ENCODE measurements at places on chromosomes 4 and X.

DNA sequence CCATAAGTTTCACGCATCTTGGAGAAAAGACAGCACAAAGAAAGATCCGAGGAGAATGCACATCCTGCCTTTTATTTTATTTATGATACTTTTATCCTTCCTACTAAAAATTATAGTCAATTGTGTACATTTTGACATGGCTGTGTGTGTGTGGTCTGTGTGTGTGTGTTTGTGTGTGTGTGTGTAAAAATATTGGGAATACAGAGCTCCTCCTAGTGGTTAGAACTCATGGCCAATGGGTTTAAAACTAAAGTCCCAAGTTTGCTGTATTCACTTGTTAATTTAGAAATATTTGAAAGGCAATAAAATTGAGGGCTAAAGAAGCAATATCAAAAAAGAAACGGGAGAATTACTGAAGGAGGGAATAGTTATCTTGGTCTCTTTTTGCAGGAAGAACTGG is 47.5 kb downstream of the NKX6-1 start:
- DNase-seq = no peak

DNA sequence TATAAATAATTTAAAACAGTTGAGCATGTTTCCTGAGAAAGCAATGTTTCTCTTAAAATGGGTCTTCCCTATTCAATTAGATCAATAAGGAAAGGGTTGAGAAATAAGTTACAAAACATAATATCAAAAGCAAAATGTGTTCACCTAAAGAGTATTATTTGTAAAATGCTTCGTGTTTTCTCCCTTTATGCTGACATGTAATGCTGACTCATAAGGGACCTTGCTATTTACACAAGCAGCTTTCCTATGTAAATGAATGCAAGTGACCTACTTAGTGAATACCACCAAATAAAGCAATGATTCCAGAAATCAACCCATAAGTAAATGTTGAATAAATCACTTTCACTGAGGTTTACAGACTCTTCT is 91.5 kb downstream of the ELOVL6 start:
- DNase-seq = no peak

GRCh38 chr4:85024671-85025070 is 58.2 kb upstream of the WDFY3 start:
- DNase-seq = no peak

DNA sequence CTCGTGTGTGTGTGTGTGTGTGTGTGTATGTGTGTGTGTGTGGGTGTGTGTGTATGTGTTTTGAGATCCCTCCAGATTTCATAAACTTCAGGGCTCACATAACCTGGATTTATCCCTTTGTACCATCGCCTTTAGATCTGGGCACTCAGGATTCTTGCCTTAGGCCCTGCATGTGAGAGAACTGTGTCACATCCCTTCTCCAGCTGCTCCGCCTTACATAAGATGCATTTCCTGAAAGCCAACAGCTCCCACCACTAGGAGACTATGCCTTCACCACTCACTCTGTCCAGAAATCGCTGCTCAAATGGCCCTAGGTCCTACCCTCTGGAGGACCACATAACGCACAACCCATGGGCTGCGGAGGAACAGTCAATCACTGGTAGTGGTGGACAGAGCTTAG is 348.8 kb downstream of the CCSER1 start:
- DNase-seq = no peak

DNA sequence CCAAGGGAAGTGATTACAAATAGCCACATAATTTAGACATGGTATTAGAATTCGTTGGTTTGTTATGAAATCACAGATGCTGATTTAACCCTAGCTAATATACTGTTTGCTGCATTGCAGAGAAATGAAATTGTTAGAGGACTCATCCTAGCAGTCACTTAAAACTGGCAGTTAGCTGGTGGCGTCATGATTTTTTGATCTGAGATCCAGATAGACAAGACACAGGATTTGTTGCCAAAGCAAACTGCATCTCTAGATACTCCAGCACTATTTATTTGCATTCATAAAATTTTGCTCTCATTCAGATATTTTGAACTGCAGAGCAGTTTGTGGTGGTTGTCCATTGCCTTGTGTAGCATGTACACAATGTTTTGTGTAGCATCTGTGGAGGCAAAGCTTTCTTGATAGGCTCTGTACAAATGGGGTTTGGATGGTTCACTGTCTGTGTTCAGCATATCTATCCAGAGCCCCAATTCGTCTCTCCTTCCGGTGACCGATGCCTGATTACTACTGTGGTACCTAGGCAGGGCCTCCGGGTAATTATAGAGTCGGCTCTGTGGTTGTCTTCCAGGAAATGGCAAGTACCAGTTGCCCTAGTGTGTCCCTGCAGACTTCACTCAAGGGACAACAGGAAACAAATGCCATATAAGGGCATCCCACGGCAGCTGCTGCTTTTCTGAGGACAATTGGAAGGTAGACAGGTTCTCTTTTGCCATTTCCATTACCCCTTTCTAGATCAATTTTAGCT is 30.1 kb upstream of the SPARCL1 start:
- DNase-seq = no peak

DNA sequence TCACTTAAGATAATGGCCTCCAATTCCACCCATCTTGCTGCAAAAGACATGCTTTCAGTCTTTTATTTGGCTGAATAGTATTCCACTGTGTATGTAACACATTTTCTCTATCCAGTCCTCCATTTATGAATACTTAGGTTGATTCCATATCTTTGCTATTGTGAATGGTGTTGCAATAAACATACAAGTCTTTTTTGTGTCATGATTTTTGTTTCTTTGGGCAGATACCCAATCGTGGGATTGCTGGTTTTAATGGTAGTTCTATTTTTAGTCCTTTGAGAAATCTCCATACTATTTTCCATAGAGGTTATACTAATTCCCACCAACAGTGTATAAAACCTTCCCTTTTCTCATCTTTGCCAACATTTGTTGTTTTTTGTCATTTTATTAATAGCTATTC is 180.9 kb downstream of the SMIM20 start:
- DNase-seq = no peak

DNA sequence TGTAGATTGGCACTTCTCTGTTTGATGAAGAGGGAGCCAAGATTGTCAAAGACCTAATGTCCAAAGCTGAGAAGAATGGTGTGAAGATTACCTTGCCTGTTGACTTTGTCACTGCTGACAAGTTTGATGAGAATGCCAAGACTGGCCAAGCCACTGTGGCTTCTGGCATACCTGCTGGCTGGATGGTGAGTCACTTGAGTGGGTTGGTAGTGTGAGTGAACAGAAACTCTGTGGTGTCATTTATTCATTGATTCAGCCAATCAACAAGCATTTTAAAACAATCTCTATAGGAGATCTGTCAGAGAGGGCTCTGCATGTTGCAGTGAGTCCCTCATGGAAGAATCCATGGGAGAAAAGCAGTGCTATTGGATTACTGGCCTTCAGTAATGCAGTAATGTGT is 16.3 kb downstream of the TAF9B start:
- DNase-seq = no peak

- no peak for DNase-seq
These were observed 191.8 kb downstream of the CCNG2 start for GRCh38 chr4:77348815-77349214.

DNA sequence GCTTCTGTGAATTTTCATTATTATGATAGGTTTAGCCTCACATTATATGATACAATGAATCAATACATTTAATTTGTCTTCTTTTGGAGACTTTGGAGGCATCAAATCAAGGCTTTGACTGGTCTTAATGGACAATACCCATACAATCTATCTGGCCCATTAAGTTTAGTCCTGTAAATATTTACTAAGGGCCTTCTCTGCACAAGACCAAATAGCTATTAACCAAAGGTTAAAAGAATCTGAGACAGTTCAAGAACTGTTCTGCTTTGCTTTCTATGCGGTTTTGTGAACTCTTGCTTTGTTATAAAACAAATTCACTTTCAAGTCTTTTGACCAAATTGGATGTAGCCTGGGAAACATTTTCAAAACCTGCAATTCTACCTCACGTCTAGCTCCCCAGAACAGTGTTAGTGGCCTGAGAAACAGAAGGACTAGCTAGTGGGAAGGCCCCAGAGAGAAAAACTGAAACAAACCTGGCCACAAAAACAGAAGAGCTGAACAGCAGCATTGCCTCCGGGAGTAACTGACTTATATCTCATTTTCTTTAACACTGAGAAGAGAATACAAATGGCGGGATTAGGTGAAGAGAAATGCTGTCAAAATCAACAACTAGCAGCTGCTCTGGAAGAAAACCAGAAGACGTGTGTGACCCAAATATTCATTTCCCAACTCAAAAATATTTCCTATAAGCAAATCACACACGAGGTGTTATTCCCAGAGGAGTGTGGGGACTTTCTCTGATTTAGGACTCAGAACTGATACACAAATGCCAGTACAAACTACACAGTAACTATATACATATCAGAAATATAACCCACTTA is 548 bp downstream of the TLR1 start:
- DNase-seq = no peak

DNA sequence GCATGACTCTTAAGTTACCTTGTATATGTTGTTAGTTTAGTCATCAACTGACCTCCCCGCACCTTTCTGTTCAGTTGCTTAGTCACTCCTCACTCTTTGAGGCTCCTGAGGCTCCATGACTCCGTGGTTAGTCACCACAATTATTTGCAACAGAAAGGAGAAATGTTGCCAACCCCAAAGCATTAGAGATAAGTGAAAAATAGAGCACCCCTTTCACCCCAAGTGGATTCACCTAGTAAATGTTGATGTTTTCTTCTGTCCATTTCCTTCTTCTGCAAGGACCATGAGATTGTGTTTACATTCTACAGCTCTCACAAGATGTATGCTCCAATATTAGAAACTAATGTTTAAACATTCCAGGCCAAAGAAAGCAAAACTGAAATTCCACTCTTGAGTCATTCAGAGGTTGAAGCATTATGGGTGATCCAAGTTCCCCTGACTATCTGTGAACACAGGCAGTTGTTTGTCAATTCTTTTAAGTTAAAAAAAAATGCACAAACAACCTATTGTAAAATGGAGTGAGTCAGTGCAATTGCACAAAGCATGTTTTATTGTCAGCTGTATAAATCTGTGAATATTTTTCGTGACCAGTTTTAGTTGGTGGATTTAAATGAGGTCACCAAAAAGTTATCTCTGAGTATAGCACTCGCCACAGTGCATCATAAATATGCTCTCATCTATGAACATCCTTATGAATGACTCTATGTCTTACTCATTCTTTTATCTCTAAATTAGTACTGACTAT is 552.4 kb upstream of the MAGEB2 start:
- no peak for DNase-seq

DNA sequence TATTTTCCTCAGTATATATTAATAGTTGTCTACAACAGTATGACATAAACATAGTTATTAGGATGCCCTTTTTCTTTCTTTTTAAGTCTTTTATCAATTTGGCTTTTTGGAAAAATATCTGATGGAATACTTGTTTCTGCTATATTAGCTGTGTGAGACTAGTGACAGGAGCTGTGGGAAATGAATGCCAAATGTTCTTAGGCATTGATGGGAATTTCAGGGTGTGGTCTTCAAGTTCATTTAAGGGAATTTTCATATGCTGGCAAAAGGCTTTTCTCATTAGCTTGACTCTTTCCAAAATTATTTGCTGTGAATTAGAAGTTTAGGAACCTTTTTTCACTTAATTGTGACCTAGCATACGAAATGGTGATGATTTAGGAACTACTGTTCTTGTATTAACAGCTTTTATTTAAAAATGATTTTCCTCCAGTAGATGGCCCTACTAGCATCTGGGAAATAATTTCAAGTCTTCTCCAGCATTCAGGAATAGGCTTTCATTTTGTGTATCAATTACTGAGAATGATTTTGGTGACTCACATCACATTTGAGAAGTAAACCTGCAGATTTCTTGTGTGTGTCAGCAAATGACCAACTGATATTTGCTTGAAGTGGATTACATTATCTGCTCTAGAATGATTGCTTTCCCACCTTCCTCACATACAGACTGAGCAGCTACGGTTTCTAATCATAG is 70.9 kb downstream of the HTT start:
- no peak for DNase-seq

DNA sequence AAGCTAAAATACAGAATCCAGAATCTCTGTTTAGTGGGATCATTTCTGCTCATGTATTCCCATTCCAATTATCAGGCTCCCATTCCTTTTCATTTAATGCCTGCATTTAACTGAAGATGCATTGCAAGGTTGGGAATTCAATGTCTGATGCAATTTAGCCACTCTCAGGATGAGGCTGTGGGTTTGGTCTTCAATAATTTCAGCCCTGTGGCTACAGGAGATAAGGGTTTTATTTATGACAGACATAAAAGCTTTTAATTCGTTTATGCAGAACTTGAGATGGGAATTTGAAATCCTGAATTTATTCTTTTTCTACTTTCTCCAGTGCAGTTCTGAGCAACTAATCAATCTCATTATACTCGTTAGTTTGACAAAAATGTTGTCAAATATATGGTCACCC is 1225.9 kb downstream of the PCDH18 start:
- no peak for DNase-seq

GRCh38 chr4:167964766-167965373 is 127.5 kb upstream of the ANXA10 start:
- DNase-seq = no peak

GRCh38 chr4:142886566-142886965 is 40.5 kb upstream of the INPP4B start:
- no peak for DNase-seq

DNA sequence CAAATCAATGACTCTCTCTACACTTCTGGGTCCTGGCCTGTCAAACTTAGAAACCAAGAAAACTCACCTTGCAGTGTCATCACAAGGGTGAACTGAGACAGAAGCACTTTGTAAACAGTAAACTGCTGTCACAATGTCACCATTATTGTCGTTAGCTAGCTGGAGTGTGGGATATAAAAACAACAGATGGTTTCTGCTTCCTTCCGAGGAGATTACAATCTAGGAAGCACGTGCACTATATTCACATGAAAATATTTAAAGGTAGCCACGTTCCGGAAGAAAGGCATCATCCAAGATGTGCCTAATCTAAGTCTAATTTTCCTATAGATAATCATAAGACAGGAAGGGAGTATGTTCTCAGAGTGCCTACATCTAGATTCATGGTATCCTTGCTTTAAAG is 64.7 kb upstream of the ACSL1 start:
- no peak for DNase-seq

DNA sequence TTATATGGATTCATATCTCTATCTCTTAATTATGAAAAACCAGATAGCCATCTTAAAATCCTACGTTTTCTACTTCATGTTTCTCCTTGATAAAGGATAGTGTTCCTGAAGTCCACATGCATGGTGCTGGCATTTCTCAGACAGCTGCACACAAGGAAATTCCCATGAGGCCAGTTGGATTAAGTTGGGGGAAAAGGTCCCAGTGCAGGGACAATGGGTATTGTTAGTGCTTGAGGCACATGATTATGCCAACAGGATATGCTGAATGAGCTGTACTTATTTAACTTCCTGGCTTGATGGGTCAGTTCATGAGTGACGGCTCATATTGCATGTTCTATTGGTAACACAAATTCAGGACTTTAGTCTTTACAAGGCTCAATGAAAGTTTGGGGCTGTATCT is 913.9 kb upstream of the NDST4 start:
- DNase-seq = no peak

GRCh38 chrX:113399506-113400192 is 559.0 kb upstream of the AMOT start:
- DNase-seq = no peak

DNA sequence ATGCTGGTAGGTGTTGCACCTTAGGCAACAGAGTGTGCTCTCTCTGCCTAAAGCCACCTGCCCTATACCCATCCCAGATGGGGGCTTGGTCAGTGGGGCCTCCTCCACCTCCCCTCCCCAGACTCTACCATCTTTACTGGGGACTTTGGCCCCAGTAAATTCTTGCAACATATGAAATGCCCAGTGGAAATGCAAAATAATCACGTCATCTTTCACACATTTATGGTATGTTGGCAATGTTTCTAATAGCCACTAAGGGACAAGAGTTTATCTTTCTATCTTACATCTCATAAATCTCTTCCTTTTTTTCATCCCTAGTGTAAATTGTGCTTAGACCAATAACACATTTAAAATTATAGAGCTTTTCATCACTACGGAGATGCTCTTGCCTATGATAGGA is 103.0 kb upstream of the MAML3 start:
- DNase-seq = no peak

Data from ovary (tissue), 10 donors.